ENCODE measurements at places on chromosomes 12 and 14.

DNA sequence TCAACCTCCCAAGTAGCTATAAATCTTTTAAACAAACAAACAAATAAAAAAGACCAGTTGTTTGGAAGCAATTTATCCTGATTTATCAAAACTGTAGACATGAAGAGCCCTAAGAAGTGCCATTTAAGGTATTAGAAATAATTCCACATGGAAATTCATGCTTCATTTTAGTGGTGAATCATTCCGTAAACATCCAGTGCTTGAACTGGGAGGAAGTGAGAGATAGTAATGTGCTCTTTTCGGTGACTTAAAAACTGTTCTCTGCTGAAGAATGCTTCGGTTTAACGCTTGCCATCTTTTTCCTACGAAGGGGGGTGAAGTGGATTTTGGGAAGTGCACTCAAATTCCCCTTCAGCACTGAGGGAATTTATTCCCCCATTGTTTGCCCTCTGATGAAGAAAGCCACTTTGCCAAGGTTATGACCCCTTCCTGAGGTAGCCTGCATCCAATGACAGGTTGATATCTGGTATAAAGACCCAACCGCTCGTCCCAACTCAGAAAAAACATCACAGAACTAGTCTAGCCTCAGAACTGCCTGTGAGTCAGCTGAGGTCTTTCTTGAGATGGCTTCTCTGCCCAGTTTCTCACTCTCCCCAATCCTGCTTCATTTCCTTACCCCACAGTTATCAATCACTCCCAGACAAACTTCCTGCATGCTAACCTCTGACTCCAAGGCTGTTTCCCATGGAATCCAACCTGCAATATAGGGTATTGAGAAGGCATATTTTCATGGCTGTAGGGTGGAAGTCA, 244.1 kb downstream of the AEBP2 start:
- DNase-seq, result no peak

DNA sequence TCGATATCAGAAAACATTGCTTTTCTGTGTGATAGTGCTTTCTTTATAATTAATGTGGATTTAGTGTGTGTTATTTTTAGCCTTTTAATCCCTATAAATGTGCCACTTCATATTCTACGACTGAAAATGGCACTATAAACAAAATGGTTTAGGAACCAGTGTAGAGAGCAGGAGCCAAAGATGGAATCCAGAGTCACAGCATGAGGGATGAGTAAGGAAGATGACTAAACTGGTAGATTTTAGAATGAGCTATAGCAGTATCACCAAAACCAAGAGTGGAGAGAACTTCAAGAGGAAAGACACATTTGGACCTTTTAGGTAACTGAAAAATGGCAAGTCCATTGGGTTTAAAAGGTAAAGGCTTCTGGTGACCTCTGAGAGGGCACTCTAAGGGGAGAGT, 887.2 kb downstream of the NRXN3 start:
- DNase-seq, result no peak

DNA sequence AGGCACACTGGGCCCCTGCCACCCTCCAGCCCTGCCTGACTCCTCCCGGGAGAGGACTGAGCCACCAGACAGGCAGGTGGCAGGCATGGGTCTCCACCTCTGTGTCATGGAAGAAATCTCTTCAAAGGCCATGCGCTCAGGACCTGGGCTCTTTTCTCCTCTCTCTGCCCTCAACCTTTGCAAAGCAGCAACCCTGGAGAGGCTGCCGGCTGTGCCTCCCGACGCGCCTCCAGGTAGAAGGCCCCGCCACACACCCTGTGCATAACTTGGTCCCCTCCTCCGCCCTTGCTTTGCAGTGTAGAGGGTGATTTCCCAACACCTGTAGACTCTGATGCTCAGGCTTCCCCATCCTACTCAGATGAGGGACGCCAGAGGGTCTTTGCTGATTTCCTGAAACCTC, 28.2 kb upstream of the TMEM179 start:
- DNase-seq, result no peak

DNA sequence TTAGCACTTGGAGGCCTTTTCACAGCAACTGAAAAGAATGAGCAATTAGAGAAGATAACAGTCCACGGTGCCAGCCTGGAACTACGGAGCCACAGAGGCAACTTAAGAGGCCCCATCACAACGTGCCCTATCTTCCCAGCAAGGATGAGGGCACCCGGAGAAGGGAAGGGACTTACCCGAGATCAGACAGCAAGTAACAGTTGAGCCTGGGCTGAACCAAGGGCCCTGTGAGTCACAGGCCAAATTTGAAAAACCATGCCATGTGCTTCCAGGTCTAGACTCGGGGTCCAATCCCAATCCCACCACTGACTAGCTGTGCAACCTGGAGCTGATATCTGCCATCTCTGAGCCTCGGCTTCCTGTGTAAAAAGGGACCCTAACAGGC, 42.2 kb downstream of the PITPNM2 start:
- no peak for DNase-seq

GRCh38 chr14:104655128-104655848, 34.1 kb upstream of the INF2 start:
- no peak for DNase-seq

GRCh38 chr12:40103043-40103442, 2.8 kb downstream of the SLC2A13 start:
- DNase-seq, result no peak

DNA sequence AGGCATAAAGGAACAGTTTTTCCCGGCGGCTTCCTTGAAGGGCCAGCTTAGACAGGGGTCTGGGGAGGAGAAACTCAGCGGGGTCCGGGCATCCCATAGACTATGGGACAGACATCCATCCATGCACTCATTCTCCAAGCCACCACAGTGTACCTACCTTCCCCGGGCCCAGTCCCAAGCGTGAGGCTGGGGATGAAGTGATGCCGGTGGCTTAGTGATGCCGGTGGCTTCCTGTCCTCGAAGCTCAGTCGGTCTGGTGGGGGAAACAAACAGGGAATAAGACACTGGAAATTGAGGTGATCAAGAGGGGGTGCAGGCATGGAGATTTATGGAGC, 421 bp downstream of the RTL1 start:
- DNase-seq, result no peak

- DNase-seq, result no peak
Observed at GRCh38 chr14:100618318-100618693, 31.1 kb upstream of the BEGAIN start.

- DNase-seq, result no peak
Observed at GRCh38 chr12:117875744-117876435, 92.9 kb downstream of the KSR2 start.

DNA sequence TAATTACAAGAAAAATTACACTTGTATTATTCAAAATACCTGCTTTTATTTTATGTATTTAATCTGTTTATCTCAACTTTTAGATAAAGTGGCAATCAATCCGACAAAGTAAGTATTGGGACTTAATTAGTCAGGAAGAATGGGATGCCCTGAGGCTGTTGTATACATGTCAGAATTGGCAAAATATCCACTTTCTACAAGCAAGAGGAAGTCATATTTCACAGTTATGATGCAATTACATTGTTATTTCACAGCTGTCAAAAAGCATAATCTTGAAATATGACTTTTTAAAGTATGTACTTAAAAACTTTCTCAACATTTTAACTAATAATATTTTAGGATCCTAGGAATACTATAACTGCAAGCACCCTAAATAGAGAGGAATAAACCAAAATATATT, 357.1 kb upstream of the MGAT4C start:
- DNase-seq, result no peak

DNA sequence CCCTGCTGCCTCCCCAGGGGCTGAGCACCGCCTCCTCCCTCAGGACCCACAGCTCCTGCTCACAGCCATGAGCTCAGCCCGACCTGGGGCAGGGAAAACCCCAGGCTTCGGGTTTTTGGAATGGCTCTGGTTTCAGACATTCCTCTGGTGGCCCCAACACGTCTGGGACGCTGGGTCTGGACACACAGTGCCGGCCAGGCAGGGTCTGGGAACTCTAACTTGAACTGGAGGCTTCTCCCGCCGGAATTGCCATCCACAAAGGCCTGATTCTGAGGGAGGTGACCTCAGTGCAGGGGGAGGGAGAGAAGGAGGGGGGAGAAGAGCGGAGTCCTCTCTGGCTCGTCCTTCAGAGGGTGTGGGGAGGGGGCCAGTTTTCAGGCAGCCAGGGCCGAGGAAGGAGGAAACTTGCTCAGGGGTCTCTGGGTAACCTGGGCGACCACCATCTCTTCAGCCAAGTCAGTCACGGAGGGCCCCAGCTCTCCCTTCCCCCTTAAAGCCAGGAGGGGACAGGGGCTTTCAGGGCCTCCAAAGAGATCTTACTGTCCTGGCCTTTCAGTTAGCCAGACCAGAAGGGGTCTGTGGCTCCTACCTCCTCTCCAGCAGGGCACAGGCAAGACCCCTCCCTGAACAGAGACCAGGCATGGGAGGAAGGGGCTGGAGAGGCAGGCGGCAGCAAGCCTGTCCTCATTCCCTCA, 19.4 kb downstream of the NCKAP5L start:
- DNase-seq, result no peak

GRCh38 chr14:26841920-26842741, 244.3 kb upstream of the NOVA1 start:
- peak; percentile 96 for DNase-seq

- DNase-seq, result no peak
Observed at GRCh38 chr12:32893458-32893857, 3.1 kb downstream of the PKP2 start.

DNA sequence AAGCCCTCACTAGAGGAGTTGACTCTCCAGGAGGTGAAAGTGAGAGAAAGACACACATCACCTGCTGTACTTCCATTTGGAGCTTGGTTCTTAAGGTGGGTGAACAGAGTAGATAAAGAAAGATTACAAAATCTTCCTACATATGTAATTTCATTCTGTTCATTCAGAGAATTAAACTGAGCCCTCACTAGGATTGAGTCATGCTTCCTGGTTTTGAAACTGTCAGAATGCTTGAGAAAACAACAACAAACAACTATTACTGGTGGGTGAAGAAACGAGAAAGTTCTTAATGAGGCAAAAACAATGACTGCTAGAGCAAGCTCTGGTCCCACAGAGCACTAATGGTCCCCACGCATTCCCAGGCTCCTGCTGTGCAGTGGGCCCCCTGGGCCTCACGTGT, 841.7 kb downstream of the VRK1 start:
- no peak for DNase-seq

- DNase-seq, result no peak
Observed at GRCh38 chr12:54182981-54183380, 5.8 kb downstream of the SMUG1 start.

- DNase-seq, result no peak
Observed at GRCh38 chr12:75759842-75760572, 248.6 kb upstream of the KRR1 start.

GRCh38 chr12:55116152-55116551, 10.1 kb upstream of the OR9K2 start:
- no peak for DNase-seq

DNA sequence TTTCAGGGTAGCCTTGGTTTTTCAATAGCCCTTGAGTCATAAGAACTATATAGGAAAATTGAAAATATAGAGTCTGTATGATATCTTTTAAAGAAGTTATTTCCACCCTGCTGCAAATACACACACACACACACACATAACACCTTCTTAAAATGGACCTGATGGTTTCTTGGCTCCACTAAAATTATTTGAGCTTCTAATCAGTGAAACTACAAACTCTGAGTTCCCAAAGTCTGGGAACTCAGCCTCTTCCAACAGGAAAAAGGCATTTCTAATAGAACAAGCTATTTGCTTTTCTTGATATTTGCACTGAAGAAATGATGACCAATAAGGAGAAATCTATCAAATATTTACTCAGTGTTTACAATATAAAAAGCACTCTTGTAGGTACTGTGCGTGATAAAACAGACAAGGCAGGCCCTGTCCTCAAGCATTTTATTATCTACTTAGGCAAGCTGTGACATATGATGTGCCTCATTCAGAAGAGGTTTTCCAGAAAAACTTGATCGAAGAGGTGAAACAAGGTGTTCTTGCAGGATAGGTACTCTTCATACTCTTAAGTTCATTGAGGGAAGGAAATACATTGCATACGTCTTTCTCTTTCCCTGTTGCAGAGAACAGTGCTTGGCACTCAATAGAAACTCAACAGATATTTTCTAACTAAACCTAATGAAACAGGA, 88.6 kb downstream of the MGST1 start:
- no peak for DNase-seq

- no peak for DNase-seq
Observed at GRCh38 chr14:39576736-39577135, 144.5 kb upstream of the FBXO33 start.

- DNase-seq, result no peak
Observed at GRCh38 chr12:40393026-40393425, 168.2 kb downstream of the LRRK2 start.

- no peak for DNase-seq
Observed at GRCh38 chr12:24561411-24561871, 387.5 kb downstream of the BCAT1 start.

- DNase-seq, result no peak
Observed at GRCh38 chr14:95761436-95761835, 47.5 kb upstream of the TCL1A start.

- DNase-seq, result no peak
Observed at GRCh38 chr14:27305441-27305945, 707.7 kb upstream of the NOVA1 start.

DNA sequence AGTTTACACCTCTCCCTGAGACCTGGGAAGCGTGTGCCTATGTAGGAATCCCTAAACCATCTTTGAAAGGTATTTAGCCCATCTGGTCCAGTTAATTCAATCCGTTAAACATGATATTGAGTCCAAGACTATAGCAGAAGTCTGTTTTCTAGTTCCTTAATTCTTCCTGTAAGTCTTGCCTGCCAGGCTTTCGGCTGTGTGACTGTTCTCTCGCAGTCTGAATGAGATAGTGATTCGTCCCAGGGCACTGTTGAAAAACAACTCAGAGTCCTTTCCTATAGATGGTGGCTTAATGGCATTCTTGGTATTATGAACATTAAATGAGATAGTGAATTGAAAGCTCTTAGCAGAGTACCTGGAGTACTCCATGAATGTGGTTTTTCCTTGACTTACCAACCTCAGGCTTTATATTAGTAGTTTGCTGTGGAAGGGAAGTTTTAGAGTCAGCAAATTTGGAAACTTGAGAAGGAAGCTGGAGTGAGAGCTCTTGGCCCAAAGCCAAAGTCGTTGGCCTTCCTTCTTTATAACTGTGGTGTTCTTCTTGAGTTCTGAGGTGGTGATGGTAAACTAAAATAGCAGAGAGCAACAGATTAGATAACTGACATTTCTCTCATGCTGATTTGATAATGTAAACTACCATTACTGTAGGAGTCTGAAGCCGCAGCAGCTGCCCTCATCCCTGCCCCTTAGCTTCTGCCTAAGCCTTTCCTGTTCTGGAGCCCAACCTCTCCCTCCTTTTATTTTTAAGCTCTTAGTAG, 76.5 kb downstream of the TGFB3 start:
- no peak for DNase-seq

DNA sequence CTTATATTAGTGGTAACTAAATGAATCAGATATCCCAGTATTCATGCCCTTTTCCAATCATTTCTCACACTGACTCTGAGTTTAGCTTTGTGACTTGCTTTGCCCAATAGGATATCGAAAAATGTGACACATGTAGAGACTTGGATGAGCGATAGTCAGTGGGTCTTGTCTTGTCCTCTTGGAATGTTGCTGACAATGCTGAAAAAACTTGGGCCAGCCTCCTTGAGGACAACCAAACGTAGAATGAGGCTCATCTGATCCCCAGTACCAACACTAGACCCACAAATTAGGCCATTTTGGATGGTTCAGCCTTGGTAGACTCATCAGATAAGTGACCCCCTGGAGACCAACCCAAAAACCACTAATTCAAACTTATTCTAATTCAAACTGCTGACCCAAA, 351.0 kb downstream of the GRIN2B start:
- DNase-seq, result no peak

Measured in AG09319 (cell line).